ENCODE measurements at places on chromosomes 5 and 9.

DNA sequence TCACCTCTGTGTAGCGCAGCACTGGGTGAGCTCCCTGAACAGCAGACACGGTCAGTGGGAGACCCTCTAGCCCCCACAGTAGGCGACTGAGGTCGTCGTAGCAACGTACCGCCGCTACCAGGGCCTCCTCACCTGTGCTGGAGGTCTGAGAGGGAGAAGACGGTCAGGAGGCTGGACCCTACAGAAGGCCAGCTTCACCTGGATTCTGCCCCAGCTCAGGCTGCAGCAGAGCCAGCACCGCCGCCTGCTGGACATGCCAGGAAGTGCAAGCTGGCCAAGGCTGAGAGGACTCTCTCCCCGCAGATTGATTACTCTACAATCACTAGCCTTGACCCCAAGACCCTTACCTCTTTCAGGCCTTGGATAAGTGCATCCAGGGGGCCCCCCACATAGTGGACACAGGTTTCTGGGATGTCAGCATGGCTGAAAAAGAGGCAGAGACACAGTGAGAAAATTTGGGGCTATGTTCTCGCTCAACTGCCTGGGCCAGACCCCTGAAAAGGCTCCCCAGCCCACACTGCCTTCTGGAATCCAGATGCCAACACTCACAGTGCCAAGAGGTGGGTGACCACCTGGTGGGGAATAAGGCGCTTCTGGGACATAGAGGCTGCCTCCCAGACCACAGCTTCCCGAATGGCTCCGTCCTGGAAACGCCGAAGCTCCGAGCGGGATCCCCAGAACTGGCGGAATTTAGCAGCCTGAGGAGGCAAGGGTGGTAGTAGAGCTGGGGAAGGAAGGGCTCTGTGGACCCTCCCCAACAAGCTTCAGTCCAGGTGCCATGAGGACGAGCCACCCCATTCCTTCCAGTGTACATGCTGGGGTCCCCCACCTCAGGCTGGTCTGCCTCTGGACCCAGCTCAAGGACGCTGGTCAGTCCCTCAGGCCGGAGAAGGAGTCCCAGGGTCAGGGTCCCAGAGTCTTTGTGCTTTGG lies 6.9 kb downstream of the NOL6 start:
- DNase-seq = peak; percentile 79

- DNase-seq = no peak
These were observed 20.1 kb downstream of the PCDHGC5 start for GRCh38 chr5:141508798-141509611.

- DNase-seq = no peak
These were observed 57.2 kb upstream of the GHR start for GRCh38 chr5:42366051-42366450.

GRCh38 chr5:52844885-52845284 lies 57.2 kb downstream of the ITGA1 start:
- DNase-seq = no peak

DNA sequence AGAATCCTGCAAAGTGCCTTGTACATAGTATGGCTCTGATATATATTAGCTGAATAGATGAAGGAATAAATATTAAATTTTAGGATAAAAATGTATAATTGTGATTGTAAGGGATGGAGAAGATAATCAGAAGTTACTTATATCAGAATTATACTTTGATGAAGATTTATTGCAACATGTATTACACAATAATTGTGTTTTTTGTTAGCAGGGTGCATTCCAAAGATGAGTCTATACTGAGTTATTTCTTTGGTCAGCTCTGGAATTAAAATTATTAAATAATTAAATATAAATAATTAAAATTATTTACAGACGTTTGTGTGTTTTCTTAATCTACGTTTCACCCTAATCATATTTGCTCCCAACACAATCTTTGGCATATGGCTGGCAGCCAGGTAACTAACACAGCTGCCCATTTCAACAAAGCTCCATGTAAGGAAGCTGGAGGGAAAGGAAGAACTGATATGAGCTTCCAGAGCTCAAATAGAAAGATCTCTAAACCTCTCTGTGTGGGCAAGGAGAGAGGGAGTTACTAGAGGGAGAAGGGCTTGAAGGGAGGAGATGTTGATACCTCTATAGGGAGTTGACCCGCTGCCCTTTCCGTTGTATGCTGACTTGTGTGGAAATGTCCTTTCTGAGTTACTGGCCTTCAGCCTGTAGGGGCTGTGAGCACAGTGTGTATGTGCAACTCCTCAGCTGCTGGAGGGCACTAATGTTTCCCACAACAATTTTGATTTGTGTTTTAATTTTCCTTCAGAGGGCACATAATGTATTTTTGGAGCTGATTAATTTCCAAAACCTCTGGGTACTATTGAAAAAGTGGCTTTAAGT lies 403.4 kb downstream of the MAN2A1 start:
- no peak for DNase-seq

GRCh38 chr5:16965581-16965980 lies 29.5 kb upstream of the MYO10 start:
- no peak for DNase-seq

DNA sequence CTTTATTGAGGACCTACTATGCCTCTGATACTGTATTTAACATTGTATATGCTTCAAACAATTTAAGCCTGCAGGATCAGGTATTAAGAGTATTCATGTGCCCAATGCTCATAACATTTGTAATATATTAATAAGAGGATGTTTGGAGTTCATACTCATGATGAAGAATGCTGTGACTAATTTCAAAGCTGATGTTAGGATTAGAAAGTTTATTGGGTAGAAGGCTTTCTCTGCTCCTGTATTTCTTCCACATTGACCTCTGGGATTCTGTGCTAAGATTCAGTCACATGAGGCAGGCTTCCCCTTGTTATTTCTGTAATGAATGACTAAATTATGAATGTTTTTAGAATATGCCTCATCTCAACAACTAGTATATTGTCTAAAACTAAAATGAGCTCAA lies 456.4 kb downstream of the NFIB start:
- DNase-seq = no peak

DNA sequence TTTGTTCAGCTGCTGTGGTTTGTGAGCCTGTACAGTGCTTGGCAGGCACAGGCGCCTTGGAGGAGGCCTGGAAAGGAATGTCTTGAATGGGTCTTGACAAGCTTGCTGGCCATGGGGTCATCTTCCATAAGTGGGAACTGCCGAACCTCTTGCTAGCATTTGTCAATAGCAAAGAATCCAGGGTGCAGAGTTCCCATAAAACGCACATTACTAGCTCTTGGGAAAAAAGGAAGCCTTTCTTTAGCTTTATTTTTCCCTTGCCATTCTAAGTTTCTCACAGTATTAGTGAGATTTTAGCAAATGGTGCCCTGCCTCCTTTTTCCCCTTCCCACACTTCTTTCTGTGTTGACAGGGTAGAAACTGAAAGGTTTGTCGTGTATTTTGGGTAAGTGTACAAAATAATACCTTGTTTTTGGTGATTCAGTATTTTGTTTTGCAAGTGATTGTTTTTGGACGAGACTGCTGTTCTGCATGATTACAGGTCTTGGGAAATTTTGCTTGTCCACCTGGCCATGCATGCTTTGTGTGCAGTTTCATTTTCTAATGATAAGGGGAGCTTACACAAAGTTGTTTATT lies 82.0 kb downstream of the ADGRV1 start:
- no peak for DNase-seq

- no peak for DNase-seq
These were observed 16.1 kb downstream of the PDLIM4 start for GRCh38 chr5:132273631-132274030.

GRCh38 chr9:96383165-96383942 lies at the start of gene SLC35D2:
Gene SLC35D2 (minus strand): TSS chr9:96383711. CDS start chr9:96383634, 77 bp downstream.
- no peak for DNase-seq

GRCh38 chr5:16862777-16863176 lies 73.3 kb downstream of the MYO10 start:
- DNase-seq = no peak

DNA sequence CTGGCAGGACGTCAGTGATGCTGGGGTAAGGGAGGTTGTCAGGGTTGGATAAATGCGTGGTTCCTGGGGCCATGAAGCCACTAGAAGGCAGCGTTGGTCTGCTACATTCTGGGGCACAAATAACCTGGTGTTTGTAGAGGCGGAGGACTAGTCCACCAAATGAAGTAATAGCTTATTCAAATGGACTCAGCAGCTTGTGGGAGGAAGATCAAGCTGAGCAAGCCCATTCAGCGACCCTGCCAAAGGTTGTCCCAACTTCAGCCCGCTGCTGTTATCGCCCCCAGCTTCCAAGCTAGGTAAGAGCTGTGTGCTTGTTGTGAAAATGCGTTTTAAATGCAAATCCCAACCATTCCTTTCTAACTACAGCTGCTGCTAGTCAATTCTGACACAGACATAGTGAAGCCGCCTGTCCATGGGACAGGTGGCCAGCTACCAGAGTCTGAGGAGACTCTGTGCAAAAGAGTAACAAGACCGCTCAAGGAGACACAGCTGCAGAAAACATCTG lies 7.6 kb upstream of the FAM240B start:
- no peak for DNase-seq

GRCh38 chr9:106716820-106717219 lies 146.1 kb upstream of the ZNF462 start:
- no peak for DNase-seq

- no peak for DNase-seq
These were observed 116.3 kb upstream of the ANKRD55 start for GRCh38 chr5:56349461-56349860.

DNA sequence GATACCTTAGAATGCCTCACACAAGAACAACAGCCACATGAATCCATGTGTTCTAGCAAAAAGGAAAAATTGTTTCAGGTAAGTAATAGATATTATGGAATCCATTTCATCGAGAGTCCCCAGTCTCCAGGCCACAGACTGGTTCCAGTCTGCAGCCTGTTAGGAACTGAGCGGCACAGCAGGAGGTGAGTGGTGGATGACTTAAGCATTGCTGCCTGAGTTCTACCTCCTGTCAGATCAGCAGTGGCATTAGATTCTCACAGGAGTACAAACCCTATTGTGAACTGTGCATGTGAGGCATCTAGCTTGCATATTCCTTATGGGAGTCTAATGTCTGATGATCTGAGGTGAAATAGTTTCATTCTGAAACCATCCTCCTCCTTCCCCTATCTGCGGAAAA lies 207.0 kb downstream of the CSNK1G3 start:
- no peak for DNase-seq

DNA sequence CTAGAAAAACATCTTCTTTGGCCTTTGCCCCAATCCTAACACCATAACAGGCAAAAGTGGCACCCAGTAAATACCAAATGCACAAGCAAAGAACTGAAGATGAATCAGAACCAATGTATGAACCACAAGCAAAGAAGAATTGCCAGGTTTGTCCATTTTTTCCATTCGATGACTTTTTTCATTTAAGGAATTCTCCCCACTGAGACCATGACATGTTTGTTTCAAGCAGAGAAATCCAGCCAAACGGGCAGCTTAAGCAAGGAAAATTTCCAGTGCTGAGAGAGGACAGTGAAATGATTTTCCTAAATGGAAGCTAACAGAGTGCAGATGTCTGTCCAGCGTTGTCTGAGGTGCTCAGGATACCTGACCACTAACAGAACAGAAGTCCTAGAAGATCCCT lies 203.7 kb downstream of the ADAMTS12 start:
- no peak for DNase-seq

DNA sequence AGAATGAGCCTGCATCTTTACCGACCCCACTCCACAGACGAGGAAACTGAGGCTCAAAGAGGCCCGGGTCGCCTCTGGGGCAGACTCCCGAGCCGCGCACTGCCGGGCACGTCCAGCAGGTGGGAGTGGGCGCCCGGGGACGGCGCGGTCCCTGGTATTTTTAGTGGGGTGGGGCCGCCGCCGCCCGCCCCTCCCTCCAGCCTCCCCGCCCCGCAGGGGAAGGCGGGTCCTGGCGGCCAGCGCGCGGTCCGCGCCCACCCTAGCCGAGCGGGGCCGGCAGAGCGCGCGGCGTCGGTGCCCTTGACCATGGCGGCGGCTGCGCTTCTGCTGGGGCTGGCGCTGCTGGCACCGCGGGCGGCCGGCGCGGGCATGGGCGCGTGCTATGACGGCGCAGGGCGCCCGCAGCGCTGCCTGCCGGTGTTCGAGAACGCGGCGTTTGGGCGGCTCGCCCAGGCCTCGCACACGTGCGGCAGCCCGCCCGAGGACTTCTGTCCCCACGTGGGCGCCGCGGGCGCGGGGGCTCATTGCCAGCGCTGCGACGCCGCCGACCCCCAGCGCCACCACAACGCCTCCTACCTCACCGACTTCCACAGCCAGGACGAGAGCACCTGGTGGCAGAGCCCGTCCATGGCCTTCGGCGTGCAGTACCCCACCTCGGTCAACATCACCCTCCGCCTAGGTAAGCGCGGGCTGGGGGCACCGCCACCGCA lies at the start of gene LAMC3:
Gene LAMC3 (plus strand): TSS at position 266 of the 710 bp plus-strand sequence. CDS start 41 bp downstream, at position 307.
- no peak for DNase-seq

- DNase-seq = no peak
These were observed 860.8 kb upstream of the DMAC1 start for GRCh38 chr9:8660383-8660782.

DNA sequence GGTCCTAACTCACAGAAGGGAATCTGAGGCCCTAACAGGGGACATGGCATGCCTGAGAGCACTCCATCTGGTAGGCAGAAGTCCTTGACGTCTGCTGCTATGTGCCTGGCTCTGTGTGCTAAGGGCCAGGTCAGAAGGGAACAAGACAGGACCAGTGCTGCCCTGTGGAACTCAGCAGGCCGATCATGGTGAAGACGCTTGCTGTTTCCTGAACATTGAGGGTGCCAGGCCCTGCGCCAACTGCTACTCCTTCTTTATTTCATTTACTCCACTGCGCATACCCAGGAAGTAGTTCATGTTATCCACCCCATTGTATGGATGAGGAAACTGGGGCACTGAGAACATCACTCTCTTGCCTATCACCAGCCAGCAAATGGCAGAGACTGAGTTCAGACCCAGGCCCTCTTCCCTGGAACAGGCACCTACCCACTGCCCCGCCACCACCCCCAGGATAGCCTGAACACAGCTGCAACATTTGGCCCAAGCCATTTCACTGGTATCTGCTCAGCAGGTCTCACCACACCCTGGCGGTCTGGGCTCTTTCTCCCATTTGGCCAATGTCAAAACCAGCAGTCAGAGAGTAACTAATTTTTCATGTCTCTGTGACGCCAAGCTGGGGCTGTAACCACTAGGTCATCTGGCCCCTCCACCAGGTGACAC lies 24.8 kb upstream of the FOXI1 start:
- DNase-seq = no peak

DNA sequence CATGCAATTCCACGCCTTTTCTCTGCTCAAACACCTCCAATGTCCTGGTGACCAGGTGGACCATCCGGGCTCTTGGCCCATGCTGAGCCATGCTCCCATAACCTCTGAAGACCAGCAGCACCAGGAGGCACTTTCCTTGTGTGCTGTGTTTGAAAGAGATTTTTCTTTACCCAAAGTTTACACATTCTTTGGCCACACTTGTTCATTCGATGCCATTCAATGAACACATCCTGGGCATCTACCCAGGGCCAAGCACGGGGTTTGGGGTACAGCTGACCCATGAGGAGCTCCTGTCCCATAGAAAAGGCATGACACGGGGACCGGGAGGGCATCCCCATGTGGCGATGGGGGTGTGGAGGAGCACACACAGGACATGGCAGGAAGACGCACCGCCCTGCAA lies 77.1 kb upstream of the IRX1 start:
- no peak for DNase-seq

DNA sequence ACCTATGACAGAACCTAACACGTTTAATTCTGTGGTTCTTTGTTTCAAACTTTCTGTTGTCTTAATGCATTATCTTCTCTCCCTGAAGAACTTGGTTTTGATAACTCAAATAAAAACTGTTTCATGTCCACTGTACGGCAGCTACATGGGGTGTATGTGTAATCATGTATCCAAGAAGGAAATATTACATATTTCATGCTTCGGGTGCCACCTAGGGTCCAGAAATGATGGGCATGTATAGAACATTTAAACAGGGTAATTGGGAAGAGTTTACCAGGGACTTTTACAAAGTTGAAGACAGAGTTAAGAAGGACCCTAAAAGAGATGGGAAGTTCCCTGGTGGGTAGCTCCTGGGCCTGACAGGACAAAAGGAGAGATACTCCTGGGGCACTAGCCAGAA lies 291.3 kb downstream of the FBXL7 start:
- no peak for DNase-seq
